ENCODE measurements at places on chromosomes 16 and 17.

- peak; percentile 89 for DNase-seq
Measured at GRCh38 chr17:41360296-41360995, 9.2 kb downstream of the KRT33B start.

- DNase-seq = no peak
Measured at GRCh38 chr16:21274172-21274726, 3.8 kb downstream of the CRYM start.

- no peak for DNase-seq
Measured at GRCh38 chr16:30775131-30775391, 11.9 kb downstream of the ZNF629 start.

DNA sequence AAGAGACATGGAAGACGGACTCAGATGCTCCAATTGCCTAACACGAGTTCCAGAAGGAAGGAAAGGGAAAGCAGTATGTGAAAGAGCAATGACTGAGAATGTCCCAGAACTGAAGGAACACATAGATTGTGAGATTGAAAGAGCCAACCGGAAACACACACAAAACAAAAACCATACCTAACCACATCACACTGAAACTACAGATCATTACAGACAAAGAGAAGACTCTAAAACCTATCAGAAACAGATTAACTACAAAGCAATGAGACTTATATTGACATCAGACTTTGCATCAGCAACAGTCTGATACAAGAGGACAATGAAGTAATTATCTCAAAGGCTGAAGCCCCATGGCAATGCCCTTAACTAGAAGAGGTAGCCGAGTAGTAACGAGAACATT is 45.6 kb upstream of the CLEC18B start:
- DNase-seq = no peak

- peak; percentile 82 for DNase-seq
Measured at GRCh38 chr17:56960596-56961538, at the start of gene COIL. COIL (minus strand) TSS chr17:56961050; CDS start chr17:56961019, 31 bp downstream.

DNA sequence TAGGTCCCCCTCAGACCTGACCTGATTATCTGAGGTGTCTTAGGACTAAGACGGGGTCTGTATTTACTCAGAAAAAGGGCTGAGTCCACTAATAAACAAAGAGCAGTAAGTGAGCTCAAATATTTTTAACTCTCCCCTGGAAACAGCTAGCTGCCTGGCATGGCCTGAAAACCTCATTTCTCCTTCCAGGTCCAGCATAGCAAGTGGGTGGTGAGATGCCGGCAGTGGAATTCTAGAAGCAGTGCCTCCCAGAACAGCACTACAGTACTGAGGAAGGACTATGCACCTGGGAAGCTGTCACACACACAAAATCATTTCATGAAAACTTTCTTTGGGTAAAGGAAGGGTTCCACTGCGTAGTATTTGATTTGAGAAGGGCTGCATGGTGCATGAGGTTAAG is 29.5 kb upstream of the CFAP20 start:
- DNase-seq = no peak

DNA sequence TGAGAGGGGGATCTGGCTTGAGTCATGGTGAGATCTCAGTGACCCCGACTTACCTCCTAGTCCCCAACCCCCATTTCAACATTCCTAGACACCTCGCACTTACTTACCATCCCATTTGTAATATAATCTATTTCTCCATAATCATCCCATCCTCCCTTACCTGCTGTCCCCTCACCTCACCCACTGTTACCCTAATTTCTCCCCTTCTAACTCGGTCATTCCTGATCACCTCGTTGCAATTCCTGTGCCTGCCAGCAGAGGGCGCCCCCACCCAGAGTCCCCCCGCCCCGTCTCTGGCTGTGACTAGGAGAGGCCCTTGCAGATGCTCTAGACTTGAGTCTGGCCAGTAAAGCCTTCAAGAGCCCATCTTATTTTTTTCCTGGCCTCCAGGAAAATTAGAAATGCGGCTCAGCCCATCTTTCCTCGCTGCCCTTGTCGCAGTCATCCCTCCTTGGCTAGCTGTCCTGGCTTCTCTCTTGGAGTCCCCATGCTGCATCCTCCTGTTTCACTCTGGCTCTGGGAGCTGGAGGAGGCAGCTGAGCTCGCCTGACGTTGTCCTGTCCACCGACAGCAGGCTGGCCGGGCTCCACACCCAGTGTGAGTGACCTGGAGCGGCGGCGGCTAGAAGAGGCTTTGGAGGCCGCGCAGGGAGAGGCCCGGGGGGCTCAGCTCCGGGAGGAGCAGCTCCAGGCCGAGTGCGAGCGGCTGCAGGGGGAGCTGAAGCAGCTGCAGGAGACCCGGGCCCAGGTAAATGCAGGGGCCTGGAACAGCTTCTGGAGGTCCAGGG is 5.0 kb downstream of the TBKBP1 start:
- no peak for DNase-seq

- no peak for DNase-seq
Measured at GRCh38 chr16:4212211-4212933, 29.5 kb downstream of the SRL start.

GRCh38 chr16:24775455-24775854 is 46.0 kb downstream of the TNRC6A start:
- DNase-seq = no peak

DNA sequence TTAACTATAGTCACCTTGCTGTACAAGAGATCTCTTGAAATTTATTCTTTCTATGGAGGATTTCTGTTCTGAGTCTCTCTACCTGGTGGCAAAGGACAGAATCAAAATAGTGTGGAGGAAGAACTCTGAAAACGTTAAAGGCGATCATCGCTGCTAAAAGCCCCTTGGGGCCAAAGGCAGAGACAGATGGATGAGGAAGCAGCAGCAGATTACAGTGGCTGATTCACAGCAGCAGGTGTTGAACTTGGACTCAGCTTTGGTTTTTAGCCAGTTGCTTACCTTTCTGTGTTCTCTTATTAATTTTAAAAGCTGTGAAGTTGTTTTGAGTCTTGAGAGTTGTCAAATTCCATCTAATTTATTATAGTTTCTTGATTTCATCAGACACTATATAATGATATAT is 956.1 kb upstream of the GOT2 start:
- no peak for DNase-seq

DNA sequence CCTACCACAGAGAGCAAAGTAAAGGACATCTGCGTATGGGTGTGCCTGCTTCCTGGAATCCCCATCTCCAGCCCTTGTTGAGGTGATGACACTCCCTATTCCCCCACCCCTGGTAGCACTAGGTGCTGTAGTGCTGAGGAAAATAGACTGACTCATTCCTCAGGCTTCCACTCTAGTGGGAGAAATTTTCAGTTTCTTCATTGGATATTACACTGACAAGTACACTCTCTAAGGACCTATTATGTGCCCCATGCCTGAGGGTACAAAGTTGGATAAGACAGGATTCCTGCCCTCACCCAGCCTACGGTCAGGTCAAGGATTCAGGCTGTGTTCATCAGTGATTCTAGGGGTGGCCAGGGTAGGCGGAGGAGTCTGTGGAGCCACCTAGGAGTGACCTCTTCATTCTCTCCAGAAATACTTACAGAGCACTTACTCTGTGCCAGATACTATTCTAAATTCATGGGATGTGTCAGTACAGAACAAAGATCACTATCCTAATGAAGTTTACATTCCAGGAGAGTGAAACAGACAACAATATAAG is 4.5 kb upstream of the ZC3H7A start:
- no peak for DNase-seq

GRCh38 chr17:29612404-29613280 is 10.1 kb downstream of the CORO6 start:
- DNase-seq = no peak

DNA sequence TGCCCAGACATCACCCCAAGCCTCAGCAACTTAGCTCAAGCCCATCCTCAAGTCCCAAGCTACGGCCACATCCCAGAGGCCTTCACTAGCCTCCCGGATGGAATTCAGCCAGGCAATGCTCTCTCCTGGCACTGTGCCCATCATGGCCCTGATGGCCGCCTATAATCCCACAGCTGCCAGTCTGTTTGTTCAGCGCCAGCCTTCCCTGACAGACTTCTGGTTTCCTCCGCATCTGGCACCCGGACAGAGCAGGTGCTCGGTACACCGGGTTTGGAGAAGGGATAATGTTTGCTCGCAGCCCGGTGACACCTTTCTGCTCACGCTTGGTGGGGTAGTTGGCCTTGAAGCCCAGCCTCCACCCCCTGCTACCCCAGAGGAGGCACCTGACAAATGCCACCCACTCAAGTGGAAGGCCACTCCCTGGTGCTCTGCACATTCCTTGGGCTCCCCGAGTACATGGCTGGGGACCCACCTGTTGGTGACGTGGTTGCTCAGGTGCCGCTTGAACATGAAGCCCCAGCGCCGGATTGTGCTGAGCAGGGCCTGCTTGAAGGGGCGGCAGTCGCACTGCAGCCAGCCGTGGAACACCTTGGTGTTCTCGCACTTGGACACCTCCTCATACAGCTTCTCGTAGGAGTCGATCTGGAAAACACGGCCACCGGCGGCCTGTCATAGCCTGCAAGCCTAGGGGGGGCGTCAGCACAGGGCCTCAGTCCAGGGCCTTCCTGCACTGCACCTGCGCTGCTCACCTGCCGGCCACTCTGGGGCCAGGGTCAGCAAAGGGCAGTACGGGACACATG is 47.1 kb downstream of the DNAH17 start:
- DNase-seq = no peak

DNA sequence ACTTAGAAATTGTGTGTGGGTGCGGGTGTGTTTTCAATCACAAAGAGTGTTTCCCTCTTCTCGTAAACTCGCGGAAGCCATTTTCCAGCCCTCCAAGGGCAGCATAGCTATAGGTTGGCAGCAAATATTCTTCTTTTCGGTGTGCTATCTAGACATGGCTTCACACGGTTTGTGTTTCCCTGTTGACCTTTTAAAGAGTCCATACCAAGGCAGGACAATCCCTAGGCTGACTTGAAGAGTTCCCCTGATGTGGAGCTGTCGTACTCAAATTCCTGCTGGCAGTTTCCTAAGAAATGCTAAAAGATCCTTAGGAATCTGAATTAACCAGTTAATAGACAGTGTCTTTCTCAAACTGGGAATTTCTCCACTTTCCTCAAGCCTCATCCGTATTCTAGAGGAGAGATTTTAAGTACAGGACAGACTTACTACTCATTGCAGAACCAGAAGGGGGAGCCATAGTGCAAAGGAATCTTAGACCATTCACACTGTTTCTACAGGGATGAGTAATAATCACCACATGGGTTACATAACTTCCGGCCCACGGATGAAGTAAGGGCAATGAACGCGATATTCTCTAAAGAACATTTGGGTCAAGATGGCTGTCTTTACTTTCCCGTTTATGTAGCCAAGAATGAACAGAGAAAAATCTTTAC is 288.6 kb upstream of the ELAC2 start:
- DNase-seq = peak; percentile 2

- peak; percentile 8 for DNase-seq
Measured at GRCh38 chr16:82585675-82586074, 41.1 kb upstream of the CDH13 start.

- DNase-seq = peak; percentile 78
Measured at GRCh38 chr16:9868606-9869149, 313.6 kb downstream of the GRIN2A start.

GRCh38 chr17:67532326-67532871 is 155.3 kb downstream of the PITPNC1 start:
- DNase-seq = no peak

GRCh38 chr16:85601730-85602401 is 11.3 kb upstream of the GSE1 start:
- no peak for DNase-seq

DNA sequence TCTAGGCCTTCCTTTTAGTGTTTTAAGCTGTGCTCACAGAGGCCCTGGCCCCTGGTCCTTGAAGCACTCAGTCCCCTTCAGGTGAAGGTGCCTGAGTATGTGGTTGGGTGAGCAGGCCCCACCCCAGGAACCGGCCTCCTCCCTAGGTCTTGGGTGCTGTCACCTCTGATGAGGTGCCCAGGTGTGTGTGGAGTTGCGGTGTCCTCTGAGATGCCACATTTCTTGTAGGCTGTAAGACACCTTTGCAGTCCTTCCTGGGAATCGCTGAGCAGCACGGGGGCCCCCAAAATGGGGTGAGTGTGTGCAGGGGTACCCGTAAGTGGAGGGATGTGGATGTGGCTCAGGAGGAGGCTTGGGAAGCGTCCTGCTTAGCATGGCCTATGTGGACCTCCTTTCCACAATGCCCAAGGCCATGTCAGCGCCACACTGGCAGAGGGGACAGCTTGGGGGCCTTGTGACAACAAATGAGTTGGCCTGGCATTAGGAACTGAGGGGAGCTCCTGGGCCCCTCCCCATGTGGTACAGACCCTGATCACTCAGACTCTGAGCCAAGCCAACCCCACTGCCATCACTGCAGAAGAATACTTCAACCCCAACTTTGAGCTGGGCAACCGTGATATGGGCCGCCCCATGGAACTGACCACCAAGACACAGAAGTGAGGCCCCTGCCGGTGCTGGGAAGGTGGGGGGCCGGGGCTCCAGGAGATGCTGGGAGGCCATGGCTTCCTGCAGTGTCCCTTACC is 11.2 kb downstream of the CORO6 start:
- DNase-seq = no peak

- no peak for DNase-seq
Measured at GRCh38 chr16:48347191-48347865, 37.9 kb downstream of the SIAH1 start.

DNA sequence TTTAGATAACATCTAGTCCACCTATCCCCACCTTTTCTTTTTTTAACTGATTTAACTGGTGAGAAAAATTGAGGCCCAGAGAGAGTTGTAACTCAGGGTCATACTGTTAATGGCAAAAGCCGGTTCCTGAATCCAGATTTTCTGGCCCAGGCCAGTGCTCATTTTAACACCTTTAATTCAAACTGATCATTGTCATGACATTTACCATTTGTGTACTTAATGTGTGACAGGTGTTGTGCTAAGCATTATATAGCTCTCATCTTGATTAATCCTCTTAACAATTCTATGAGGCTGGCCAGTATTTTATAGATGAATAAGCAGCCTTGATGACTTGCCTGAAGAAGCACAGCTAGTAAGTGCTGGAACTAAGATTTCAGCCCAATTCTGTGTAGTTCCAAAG is 14.4 kb downstream of the RHOT1 start:
- DNase-seq = no peak

DNA sequence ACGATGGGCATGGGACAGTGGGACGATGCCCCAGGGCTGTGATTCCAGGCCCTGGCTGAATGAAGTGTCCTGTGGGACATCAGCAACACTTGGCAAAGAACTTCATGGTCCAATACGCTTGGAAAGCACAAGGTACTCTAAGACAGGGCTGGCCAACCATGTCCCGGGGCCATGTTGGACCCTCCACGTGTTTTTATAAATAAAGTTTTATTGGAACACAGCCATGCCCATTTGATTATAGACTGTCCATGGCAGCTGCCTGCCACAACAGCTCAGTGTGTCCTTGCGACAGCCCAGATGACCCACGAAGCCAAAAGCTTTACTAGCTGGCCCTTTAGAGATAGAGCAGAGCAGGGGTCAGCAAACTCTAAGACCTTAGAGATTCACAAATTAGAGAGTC is 282.1 kb downstream of the C16orf95 start:
- no peak for DNase-seq

- DNase-seq = no peak
Measured at GRCh38 chr17:81890447-81891302, 711 bp downstream of the ALYREF start.

- DNase-seq = no peak
Measured at GRCh38 chr16:1940273-1941161, 2.5 kb downstream of the MSRB1 start.
